ENCODE measurements at places on chromosomes 6 and 20.

DNA sequence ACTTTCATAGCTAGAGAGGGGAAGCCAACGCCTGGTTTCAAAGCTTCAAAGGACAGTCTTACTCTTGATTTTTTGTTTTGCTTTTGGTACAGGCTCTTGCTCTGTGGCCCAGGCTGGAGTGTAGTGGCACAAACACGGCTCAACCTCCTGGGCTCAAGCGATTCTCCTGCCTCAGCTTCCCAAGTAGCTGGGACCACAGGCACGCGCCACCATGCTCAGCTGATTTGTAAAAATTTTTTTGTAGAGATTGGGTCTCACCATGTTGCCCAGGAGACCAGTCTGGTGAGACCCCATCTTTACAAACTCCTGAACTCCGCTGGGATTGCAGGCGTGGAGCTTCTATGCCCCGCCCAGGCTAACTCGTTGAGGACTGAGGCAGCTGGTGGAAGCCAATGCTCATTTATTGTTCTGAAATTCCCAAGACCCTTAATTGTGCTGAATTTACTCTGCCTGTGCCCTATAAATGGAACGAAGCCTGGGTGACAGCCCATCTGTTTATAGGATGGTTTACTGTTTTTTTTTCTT, 18.0 kb downstream of the SRSF3 start:
- DNase-seq, result no peak

GRCh38 chr20:58715391-58715800, 22.8 kb downstream of the NPEPL1 start:
- no peak for DNase-seq

DNA sequence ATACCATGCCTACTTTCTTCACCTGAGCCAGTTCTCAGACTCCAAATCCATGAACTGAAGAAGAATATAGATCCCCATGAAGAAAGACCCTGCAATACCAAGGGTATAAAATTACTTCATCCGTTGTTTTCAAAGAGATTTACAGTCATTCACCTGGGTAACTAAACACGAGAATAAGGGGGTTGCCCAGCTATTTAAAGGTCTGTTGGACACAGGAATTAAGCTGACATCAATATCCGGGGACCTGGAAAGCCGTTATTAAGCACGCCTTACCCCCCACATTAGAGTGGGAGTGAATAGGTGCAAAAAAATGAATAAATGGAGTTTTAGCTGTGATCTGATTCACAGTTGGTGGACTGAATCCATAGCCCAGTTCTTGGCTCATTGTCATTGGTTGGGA, 28.9 kb downstream of the CLVS2 start:
- no peak for DNase-seq

DNA sequence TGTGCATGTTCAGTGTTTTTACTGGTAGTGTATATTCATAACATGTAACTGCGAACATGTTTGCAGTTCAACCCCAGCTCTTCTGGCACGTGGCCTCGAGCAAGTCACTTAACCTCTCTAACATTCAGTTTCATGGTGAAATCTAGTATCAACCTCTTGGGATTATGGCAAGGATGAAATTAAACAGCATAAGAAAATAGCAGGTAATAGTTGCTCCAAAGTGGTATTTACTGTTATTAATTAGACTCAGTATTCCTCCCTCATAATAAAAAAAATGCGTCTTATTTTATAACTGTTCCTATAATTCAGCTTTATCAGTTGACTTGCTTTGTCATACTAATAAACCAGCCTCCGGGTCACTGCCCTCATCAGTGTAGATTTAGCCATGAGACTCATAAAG, 15.0 kb downstream of the FAM184A start:
- DNase-seq, result no peak

DNA sequence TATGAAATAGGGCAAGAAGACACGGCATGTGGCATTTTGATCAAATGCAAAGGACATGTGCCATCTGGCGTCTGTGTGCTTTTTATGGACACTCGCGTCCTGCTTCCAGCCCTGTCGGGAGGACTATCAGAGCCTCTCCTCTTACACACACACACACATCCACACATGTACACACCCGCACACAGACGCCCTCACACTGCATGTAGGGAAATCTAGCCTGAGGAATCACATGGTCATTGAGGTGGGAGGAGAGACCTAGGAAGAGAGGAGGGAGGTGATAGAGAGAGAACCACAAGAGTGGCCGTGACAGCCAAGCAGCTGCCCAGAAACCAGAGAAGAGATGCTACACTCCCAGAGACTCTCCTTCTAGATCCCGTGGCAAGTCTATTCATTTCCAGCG, 105.9 kb upstream of the CDYL start:
- no peak for DNase-seq
